ENCODE measurements at places on chromosomes 1 and 21.

DNA sequence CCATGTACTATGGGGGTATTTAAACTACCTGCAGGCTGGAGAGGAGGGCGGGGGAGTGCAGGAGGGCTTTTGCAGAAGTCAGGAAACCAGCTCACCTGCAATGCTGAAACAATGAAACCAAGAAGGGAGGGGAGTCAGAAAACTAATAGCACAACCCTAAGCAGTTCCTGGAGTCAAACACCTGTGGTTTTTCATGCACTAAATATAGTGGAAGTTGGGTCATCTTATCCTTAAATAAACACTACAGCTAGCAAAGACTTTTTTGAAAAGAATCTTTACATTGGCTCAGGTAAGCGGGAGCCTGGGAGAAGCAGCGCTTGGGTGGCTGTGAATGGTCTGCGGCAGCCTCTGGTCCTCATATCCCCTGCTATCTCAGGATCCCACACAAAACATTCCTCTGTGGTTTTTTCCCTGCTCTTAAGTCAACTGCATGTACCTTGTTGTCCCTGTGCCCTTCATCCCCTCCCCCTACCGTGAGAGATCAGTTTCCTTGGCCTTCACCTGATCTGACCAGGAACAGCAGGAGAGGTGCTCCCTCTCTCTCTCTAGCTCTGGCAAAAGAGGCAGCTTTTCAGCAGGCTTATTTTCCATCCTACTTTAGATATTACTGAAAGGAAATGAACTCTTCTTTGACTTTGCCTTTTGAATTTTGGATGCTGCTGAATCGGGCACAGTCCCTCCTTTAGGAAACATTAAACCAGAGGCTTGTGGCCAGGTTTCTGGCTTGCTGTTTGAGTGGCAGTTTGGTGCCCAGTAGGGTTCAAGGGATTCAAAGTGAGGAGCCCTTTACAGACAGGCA is 26.6 kb downstream of the TENT5C start:
- DNase-seq: no peak

GRCh38 chr1:69126796-69127195 is 440.9 kb upstream of the LRRC7 start:
- DNase-seq: no peak

- DNase-seq: no peak
Measured at GRCh38 chr1:33986390-33987095, 122.7 kb downstream of the HMGB4 start.

- DNase-seq: no peak
Measured at GRCh38 chr1:24266398-24266941, 52.7 kb upstream of the GRHL3 start.

GRCh38 chr1:84353695-84354094 is 44.6 kb upstream of the DNASE2B start:
- no peak for DNase-seq

DNA sequence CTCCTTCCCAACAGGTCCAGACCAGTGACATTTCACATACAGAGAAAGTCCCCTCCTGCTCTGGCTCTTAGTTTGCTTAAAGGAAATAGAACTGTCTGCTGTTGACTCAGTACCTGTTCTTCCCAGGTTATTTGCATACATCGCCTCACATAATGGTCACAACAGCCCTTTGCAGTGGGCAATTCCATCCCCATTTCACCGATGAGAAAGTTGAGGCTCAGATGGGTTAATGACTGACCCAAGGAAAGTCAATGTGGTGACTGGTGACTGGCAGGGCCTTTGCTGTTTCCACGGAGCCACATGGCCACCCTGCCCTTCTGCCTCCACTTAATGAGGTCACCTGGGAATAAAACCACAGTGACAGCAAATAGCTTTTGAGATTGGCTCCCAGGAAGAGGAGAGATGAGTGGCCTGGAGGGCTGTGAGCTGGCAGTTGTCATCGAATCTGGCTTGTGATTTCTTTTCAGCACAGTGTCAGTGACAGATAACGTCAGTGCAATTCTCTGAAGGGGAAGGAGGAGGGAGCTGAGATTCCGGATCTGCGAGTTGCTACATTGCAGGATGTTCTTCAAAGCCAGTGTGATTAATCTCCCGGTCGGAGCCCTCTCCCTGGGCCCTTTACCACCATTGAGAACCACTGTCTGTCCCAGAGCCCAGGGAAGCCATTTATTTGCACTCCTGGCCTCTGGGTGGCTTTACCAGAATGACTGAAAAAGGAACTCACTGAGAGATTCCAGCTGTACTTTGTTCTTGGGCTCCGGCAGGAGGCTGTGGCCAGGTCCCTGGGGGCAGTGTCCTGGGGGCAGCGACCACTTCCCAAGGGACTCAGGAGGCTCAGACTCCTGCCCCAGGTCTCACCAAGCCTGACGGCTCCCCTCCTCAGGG is 117.2 kb downstream of the CNIH3 start:
- no peak for DNase-seq

DNA sequence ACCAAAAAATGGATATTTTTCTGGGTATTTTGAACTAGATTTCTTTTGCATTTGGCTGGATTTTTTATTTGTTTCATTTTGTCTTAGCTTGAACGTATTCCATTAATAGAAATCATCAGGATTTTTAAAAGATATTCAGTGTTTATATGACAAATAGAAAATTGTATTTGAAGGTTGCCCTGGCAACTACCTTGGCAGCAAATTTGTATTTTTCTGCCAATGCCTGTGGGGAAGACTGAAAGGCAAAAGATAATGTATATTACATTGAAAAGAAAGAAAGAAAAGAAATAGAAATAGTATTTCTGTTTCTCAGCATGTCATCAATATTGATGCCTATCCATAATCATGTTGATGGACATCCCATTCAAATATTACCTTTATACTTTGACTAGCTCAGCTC is 16.8 kb downstream of the VCAM1 start:
- DNase-seq: no peak

DNA sequence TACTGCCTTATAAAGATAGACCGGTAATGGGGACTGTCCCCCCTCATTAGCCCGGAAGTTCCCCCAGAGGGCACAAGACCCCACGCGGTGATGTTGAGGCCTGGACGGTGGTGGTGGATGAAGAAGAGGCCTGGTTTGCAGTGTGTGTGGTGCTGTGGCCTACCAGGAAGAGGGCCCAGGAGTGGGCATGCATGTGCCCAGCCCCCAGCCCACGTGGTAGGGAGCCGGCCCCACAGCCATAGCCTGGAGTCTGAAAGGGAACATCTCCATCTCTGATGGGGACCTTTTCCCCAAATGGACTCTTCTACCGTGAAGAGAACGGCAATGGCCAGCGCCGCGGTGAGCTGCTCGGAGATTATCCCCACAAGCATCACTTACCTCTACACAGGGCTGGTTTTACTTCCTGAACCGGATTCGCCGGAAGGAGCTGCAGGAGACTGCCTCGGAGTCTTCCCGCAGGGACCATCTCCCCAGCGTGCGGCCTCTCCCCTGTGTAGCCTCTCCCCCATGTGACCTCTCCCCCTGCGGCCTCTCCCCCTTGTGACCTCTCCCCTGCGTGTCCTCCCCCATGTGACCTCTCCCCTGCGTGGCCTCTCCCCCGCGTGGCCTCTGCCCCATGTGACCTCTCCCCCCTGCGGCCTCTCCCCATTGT is 20.6 kb downstream of the RRP1 start:
- no peak for DNase-seq

DNA sequence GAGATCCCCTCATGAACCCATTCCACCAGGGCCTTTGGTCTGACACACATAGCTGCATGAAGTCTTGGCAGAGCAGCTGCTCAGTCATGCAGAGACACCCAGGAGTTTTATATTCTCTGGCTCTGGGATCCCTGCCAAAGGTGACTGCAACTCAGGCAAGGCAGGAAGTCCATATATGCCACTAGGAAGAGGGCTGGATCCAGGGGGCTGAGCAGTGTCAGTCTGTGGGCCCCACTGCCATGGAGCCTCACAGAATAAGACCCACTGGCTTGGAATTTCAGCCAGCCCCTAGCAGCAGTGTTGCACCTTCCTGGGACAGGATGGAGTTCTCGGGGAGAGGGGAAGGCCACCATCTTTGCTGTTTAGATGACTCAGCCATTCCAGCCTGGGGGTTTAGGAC is 199.7 kb downstream of the TBX15 start:
- DNase-seq: no peak

- peak; percentile 83 for DNase-seq
Measured at GRCh38 chr1:26853156-26853555, 9.8 kb upstream of the SFN start.

- DNase-seq: no peak
Measured at GRCh38 chr1:3836421-3836820, 20.6 kb downstream of the CEP104 start.

- no peak for DNase-seq
Measured at GRCh38 chr1:111672331-111672730, 52.7 kb downstream of the RAP1A start.

DNA sequence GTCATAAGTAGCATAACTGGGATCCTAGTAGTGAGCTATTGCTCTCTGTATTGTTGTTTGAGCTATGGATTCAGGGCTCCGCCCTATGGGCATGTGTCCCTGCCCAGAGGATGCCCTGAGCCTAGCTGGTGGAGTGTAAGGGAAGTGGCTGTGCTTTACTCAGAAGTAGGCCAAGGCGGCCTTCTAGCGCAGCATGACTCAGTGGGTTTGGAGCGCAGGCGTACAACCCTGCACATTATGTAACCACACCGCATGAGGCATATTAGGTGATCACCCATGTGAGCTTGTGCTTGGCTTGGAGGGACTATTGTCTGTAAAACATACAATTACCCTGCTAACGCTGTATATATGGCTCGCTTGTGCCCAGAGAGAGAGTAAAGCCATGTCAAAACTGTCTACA is 11.1 kb upstream of the UBE2U start:
- DNase-seq: no peak

GRCh38 chr1:237817277-237817676 is 73.4 kb downstream of the ZP4 start:
- DNase-seq: no peak

DNA sequence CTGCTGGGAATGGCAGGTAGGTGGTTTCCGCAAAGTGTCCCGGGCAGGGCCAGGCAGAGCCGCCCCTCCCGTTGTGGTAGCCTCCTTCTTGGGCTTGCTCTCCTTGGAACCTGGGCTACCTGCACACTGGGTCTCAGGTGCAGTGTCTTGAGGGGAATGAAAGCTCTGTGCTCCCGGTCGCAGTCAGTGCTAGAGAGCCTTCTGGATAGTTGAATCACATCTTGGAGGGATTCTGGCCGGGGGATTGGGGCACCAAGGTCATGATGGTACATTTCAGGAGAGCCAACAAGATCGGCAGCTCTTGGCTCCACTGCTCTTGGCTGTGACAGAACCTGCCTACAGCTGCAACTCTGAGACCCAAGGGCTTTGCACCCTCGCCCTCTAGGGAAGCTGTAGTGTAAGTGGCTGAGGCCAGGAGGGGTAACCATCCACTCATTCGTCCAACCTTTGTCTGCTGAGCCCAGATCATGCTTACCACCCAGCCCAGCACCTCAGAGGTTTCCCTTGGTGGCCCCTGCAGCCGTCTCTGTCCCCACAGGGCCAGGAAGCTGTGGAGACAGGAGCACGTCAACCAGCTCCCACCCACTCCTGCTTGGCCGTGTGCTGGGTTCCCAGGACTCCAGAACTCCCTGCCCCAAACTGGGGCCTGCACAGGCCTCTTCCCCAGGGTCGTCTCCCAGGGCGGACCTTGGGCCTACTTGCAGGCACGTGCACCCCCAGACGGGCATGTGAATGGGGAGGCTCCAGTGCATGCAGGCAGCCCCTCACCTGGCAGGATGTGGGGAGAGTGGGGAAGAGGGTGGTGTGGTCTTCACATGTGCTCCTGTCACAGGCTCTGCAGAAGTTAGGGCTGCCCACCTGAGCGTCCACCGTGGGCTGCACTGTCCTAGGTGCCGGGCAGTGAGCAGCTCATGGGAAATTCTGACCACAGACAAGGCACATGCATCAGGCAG is 40.0 kb downstream of the NTPCR start:
- no peak for DNase-seq

DNA sequence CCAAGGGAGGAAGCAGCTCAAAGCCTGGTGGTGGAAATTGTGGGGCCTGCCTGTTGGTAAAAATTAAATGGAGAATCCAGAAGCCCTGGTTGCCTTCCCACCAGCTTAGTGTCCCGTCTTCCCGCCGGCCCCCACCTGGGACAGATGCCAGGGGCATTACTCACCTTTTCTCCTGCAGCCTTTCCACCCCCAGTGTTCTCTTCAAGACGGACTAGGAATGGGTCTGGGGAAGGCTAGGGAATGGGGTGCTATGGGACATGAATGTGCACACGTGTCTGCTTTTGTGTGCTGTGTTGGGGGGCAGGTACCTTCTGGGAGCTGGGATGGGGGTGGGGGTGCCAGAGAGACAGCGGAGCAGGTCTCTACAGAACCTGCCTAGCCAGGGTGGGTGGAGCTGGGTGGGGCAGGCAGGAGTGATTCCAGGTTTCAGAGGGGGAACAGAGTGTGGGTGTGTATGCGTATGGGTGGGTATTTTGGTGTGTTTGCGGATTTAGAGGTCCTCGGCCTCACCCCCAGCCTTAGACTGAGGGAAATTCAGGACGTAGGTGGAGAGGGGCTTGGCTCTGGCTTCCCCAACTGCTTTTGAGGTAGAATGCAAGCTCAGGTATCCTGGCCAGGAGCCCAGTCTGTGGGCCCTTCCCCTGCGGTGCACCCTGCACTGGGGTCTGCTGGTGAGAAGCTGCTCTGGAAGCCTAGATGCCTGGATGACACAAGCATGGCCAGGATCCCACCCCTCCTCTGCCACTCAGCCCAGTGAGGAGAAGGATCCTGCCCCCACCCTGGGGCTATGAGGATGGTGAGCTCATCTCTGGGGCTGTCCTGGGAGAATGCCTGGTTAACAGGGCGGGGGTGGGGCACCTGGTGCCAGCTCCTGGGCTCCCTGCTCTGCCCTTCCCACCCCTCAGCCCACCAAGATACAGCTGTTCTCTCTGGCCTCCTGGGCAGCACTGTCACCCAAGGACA is 7.8 kb downstream of the VANGL2 start:
- no peak for DNase-seq

DNA sequence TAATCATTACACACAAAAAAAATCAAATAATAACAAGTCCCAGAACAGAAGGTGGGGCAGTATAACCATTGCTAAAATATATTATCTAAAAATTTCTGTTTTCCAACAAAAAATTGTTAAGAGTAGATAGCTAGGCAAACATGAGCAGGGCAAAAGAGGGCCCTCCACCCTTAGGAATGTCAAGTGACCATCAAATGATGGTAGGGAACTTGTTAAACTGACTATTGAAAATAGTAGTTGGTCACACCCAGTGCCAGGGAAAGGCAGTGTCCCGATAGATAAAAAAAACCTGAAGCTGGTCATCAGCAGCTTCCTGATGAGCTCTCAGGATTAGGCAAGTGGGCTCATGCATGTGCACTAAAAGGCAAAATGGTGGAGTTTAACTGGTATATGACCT is 18.4 kb upstream of the COP1 start:
- DNase-seq: no peak

GRCh38 chr1:235250430-235250829 is 77.5 kb downstream of the ARID4B start:
- no peak for DNase-seq

All from D721Med (cell line).